ENCODE measurements at places on chromosomes 7 and 10. TPM values are rescaled to one million over a fixed set of nuclear protein-coding genes. Genes with fewer than 3 reads are reported as not detected.

- no peak for DNase-seq
Measured at GRCh38 chr10:36367362-36367761, 725.3 kb upstream of the FZD8 start.

- DNase-seq, result no peak
Measured at GRCh38 chr10:74888962-74889661, 62.7 kb downstream of the KAT6B start.

GRCh38 chr10:22321924-22322640, 1.2 kb downstream of the BMI1 start:
- peak; percentile 39 for DNase-seq

RBM28 gene
- total RNA-seq, result 58.5 TPM

KCND2 gene
- total RNA-seq, result not detected

DNA sequence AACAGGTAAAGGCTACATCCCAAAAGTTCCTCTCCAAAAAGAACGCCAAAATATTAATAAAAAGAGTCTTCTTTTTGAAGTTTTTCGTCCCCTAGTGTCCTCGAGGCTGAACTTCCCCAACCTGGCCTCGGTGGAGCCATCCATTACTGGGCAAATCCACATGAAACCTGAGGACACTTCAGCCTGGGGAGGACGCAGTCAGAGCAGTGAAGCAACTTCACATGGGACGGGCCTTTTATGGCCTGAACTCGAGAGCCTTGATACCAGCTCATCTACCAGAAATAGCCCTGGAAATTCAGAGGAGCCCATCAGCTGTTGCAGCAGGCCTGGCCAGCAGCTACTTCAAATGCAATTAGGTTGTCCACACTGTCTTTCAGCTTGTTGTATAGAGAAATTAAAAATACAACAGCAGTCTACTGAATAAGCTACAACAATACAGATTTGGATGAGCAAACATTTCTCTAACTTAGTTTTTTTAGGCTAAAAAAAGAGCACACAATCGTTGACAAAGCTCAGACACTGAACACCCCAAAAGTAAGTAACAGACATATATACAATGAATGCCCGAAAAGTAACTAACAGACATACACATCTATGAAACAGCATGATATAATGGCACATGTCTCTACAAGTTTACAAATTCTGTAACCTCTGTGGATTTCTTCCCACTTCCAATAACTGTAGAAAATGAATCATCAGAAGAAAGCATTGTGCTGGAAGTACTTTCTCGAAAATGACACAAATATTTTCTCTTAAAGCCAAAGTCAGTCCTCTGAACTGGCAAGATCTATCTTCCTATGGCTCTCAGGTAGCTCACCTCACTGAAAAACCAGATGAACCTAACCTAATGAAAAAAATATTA, at the start of gene SVIL:
TSS of gene SVIL (minus strand) at position 208 of the 862 bp plus-strand sequence. CDS start 79,913 bp downstream, outside the sequence.
- DNase-seq, result peak; percentile 67

VGF gene
- not detected for total RNA-seq

GRCh38 chr7:131302876-131303707, 24.6 kb upstream of the MKLN1 start:
- peak; percentile 33 for DNase-seq

DNA sequence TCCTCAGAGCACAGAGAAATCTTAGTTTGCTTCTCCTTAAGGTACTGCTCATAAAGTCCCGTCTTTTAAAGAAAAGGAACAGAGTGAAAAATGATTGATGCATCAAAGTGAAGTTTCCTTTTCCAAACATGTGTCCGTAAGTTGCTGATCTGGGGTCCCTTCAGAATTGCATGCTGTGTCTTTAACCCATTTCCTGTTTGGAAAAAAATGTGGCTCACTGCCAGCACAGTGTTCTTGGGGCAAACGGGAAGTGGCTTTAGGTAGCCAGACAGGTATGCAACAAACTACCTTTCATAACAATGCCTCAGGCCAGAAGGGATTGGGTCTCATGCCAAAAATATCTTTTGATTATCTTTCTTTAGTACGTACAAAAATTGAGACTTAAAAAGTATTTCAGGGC, 50.9 kb downstream of the TFAM start:
- peak; percentile 12 for DNase-seq

GRCh38 chr7:66043681-66044497, 31.7 kb upstream of the ASL start:
- peak; percentile 33 for DNase-seq

GRCh38 chr10:123270806-123271205, 116.6 kb downstream of the BUB3 start:
- DNase-seq, result no peak

DNA sequence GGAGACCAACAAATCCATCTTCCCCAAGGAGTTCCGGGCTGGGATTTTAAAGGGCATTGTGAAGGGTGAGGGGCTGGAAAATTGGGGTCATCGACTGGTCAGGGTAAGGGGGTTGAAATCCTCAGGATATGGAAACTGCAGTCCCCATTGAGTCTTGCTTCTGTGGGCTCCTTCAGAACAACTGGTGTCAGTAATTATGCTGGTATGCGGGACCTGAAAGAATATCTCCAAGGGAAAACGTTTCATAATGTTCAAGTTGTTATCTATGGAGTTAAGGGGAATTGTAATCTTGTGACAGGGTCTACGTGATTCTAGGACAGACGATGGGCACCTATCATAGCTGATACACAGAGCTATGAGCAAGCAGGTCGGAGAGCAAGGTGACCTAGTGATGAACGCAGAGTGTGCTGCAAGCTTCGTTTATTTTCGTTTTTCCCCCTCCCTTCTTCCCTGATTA, 494 bp upstream of the RHBDD2 start:
- DNase-seq, result no peak

- no peak for DNase-seq
Measured at GRCh38 chr7:38743899-38744298, 112.7 kb upstream of the AMPH start.

DNA sequence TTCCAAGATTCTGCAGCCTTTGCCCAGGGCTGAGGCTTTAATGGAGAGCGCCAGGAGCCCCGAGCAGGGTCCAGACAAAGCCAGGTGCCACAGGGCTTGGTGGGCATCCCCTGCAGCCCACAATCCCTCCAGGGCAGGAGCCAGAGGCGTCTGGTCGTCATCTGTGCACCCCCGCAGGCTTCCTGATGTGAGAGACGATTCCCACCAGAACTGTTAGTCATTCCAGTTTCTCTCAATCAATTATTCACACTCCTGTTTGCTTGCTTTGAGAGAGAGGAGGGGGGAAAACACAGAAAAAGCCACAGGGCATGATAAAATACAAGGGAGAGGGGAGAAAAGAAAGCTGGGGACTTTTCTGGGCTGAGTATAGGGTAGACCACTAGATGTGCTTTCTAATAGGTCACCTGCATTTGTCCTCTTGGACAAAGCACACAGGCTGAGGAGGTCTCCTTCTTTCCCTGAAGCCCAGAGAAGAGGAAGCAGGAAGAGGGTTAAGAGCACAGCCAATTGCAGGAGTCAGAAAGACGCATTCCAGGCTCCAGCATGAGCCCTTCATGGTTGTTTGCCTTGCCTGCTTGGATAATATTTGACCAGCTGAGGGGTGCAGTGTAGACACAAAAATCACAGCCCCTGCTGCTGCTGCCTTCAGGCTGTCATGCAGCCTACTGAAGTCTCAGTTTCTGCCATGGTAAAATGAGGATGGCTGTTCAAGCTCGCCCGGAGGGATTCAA, 194.4 kb downstream of the PLXNA4 start:
- peak; percentile 52 for DNase-seq

DNA sequence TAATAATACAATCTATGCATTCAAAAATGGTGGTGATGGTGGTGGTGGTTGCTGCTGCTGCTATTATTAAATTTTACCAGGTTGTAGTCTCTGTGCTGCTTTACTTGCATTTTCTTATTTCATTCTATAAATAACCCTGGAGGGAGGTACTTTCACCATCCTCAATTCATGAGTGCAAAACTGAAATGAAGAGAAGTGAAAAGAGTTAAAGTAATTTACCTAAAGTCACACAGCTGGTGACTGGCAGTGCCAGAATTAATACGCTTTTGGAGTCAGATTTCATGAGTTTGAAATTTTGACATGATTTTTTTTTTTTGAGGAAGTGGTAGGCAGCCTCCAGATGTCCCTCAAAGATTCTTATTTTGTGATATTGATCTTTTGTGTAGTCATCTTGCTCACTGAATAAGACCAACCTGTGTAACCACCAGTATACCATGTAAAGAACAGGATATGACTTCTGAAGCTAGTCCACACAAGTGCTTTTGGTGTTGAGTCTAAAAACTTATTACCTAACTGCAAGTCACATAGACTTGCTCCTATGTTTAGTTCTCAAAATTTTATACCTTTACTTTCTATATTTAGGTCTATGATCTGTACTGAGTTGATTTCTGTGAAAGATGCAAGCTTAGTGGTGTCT, 218.8 kb downstream of the ZWINT start:
- no peak for DNase-seq

DNA sequence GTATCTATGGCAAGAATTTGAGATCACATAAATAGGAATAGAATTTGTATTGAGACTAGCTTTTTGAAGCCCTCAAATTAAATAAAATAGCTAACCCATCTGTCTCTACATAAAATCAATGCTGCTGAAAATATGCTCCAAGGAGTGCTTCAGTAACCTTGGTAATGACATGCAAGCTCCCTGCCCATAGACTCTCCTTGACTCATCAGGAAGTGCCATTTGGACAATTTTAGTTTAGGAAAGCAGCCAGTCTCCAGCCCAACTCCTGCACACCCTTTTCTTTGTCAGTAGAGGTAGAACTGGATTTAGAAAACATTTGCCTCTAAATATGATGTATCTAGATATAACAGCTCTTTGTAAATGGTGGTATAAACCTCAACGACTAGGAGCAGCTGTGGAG, 69.9 kb upstream of the PTPRZ1 start:
- no peak for DNase-seq

DNA sequence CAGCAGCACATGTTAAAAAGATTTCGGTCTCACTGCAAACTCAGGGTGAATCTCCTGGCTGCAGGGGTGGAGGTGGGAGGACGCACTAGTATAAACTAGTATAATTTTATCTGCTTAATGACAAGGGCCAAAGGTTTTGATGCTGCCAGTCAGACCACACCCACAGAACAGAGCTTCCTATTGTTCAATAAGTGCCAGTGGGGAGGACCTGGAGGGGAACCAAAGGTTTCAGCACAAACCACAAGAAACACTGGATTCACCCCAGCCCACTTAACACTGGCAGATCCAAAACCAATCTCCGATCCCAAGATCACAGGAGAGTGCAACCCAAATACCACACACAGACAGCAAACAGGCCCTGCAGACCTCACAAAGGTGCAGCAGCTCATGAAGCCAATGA, 6.6 kb downstream of the VOPP1 start:
- no peak for DNase-seq

DNA sequence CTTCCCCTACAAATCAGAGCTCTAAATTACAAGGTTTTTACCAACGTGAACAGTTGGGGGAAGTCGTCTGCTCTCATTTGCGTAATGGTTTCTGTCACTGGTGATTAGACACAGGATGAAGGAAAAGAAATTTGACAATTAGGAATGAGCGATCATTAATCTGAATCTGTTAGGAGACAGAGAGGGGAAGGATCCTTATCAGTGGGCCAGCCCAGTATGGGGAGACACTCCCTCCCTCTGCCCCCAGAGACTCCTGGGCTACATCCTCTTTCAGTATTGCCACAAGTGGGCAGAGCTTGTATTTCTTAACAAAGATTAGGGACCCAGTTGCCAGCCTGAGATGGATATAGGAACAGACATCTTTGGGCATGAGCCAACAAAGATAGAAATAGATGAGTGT, 15.5 kb downstream of the HIF1AN start:
- DNase-seq, result no peak

GRCh38 chr7:142248-142941, 50.0 kb upstream of the FAM20C start:
- DNase-seq, result no peak

DNA sequence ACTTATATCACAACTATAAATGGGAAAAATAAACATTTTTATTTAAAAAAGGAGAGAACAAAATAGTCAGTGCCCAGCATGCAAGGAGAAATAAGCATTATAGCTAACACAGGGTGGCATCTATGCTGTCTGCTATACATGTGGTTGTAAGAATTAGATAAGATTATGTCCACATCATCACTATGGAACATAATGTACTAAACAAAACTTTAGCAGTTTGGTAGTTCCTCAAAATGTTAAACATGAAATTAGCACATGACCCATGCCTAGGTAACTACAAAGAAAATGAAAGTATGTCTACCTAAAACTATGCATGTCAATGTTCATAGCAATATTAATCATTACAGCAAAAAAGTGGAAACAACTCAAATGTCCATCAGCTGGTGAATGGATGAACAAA, 28.7 kb upstream of the RUFY2 start:
- no peak for DNase-seq

SPDYE1 gene
- total RNA-seq, result not detected

ZPBP gene
- total RNA-seq, result not detected

GRCh38 chr7:30835396-30835915, 64.2 kb downstream of the MINDY4 start:
- no peak for DNase-seq

GRCh38 chr10:49398000-49398861, 2.3 kb upstream of the DRGX start:
- peak; percentile 32 for DNase-seq

GIMAP7 gene
- 42.4 TPM for total RNA-seq

GRCh38 chr7:29077176-29077575, 69.2 kb downstream of the CPVL start:
- no peak for DNase-seq

DNA sequence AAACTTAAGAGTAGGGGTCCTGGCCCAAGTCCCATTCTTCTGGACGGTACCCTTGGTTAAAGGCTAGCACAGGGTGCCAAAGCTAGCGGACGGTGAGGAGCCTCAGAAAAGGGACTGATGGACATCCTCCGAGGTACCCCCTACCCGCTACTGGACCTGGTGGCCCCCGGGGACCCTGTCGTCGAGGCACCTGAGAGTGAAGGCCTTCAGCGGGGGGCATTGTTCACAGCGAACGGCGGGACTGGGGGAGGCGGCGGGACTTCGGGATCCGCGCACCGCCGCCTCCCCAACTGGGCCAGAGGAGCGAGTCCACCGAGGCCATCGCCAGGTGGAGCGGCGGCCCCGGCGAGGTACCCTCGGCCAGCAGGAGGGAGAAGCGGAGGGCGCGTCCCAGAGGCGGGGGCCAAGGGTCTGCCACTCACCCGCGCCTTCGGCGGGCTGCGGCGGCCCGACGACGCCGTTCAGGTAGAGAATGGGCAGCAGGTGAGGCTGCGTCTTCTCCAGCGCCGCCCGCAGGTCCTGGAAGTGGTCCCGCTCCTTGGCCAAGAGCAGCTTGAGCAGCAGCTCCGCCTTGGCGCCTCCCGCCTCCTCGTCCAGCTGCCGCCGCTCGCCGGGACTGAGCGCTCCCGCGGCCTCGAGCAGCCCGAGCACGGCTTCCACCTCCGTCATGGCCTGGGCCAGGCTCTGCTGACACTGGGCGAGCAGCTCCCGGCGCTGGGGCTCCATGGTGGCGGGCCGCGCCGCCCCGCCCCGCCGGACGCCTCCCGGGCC, 575 bp downstream of the DLG5 start:
- peak; percentile 39 for DNase-seq

DNA sequence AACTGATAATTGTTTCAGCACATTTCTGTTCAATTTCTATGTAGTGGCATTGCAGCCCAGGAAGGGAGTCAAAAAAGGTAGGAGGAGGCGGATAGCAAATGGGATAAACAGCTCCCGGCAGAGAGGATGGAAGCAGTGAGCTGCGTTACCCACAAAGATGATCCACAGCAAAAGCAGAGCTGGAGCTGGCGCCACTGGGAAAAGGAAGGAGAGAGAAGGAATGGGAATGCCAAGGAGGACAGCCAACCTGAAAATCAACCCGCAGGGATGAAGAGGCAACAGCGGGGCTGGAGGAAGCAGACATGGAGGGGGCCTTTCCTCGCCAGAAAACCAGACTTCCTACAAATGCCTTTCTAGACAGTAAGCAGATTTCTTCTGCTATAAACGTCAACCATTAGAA, 82.7 kb upstream of the ADAM12 start:
- no peak for DNase-seq
